Stimulated activated CD4-positive, alpha-beta T cell treated with anti-CD3 and anti-CD28 coated beads, Interleukin-1b, Interleukin-23, amount 100 ng/mL, for 24 hours (primary cell): ENCODE measurements at places on chromosomes 5 and 9.

DNA sequence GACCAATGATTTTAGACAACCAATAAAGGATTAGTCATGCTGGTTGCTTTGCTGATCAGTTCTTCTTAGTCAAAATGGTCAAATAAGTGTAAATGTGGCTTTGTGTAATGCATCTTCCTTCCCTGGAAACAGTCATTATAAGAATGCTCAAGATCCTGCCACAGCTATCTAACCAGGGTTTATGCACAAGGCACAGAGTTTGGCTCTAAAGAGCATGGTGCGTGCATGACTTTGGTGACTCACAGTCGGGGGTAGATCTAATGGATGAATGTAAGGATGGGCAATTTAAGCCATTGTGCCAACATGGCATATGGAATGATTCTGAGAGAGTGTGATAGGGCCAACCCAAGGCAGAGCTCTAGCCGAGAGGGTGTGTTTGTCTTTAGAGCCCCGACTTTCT is 6.5 kb downstream of the LIX1 start:
- no peak for DNase-seq

GRCh38 chr9:131691969-131692611 is 47.8 kb downstream of the RAPGEF1 start:
- no peak for DNase-seq

DNA sequence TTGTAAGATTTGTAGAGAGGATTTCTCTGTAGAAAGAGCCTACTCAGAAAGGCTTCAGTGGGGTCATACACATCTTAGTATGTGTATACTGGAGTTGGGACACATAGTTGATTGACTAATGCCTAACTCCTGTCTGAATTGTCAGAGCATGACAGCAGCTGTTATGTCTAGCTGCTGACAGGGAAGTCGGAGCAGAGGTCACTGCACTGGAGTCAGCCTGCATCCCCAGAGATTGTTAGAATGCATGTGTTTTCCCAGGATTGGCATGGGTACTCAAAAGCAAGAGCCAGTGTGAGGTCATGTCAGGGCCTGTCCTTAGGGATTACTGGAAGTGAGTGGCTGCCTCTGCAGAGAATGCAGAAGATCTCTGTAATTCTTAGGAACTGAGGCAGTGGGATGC is 82.7 kb downstream of the ITGA1 start:
- DNase-seq, result no peak

GRCh38 chr9:26078706-26079105 is 400.5 kb upstream of the TUSC1 start:
- no peak for DNase-seq

DNA sequence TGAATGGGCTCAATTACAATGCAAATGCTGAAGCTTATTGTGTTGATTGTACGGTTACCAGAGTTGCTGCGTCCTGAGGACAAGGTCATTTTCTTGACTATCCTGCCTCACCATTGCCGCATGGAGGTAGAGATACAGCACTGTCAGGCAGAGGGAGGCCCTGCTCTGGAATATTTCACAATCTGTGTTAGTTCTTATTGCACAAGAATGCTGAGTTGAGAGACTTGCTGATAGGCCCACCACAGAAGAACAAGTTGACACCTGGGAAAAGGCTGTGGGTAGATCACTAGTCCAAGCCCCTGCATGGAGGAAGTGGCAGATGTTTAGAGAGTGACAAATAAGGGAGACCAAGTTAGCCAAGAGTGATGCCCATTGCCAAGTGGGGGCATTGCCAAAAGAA is 344.5 kb upstream of the ITGA1 start:
- no peak for DNase-seq

DNA sequence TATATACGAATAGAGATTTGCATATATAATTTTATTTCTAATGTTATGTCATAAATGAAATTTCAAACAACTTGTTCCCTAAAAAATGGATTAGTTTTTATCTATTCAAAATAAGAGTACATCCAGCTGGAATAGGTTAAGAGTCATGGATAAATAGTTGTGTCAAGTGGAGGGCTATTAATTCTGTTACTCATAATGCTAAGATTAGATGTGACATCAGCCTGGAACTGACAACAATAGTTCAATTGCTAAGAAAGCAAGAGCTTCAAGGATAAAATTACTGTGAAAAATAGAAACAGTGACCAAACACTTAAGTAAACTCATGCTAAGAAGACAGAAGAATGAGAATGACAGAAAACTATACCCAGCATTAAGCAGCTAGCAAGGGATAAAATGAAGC is 92.2 kb upstream of the CDH9 start:
- DNase-seq, result no peak

DNA sequence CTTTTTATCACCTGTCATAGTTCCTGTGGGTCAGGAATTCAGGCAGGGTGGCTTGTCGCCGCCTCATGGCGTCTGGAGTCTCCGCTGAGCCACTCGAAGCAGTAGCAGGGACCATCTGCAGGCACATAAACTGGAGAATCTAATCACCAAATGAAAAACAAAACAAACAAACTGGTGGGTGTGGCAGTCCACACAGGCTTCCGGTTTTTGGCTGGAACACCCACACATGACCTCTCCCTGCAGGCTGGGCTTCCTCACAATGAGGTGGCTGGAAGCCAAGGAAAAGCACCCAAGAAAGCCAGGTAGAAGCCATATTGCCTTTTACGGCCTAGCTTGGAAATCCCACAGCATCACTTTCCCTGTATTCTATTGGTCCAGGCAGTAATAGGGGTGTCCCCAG is 197.0 kb downstream of the SYK start:
- DNase-seq, result no peak

DNA sequence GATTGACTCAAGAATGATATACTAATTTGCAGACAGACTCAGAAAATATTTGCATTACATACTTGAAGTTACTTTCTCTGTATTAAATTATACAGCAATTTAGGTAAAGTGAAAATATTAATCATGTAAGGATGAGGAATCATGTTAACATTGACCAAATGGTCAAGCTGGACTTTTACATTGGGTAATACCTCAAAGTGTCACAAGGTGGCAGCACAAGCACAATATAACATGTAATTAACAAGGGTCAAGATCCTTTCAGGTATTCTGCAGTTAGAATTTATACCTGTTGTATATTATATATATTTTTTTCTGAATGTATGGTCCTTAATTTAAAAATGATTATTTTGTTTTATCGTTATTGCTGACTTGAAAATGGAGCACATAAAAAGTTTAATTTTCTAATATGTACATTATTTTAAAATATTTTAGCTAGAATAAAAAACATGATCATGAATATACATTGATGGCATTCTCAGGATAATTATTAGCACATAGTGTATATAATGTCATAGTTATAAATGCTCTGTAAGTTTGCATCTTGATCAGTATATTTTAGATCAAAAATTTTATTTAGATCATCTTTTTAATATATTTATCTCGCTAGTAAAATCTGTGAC is 8.6 kb downstream of the HAPLN1 start:
- no peak for DNase-seq

GRCh38 chr5:123517476-123517875 is 5.5 kb downstream of the CSNK1G3 start:
- DNase-seq, result no peak

DNA sequence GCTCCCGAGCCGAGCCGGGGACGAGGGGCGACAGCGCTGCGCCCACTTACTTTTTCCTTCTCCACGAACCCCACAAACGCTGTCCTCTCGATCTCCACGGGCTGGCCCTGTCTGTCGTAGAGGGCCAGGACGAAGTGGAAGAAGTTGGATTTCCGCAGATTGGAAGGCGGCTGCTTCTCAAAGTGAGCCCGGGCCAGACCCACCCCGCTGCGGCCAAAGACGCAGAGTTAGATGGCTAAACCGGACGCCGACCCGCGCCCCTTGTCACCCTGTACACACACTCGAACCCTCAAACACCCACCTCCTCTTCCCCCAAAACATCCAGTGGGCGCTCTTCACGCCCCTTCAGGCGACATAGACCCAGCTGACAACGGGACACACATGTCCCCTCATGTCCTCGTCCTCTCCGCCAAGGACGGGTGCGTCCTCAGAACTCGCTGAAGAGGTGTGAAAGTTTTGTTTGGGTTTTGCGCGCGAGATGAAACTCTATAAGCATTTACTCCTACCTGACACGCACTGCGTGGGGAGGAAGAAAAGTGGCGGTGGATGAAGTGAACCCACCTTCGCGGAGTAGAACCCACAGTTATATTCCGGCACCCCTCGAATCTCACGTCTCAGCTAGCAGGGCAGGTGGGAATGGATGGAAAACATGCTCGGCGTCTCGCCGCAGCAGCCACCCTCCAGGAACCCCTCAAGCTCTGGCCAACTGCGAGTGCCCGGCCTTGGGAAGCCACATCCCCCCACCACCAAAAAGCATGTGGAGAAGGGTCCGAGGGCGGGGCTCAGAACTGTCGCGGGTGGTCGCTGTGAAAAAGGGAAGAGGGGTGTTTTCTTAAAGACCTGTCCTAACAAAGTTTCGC is 2.6 kb downstream of the EBF1 start:
- DNase-seq, result no peak

GRCh38 chr9:109776391-109776790 is 3.6 kb upstream of the PALM2AKAP2 start:
- DNase-seq, result no peak

DNA sequence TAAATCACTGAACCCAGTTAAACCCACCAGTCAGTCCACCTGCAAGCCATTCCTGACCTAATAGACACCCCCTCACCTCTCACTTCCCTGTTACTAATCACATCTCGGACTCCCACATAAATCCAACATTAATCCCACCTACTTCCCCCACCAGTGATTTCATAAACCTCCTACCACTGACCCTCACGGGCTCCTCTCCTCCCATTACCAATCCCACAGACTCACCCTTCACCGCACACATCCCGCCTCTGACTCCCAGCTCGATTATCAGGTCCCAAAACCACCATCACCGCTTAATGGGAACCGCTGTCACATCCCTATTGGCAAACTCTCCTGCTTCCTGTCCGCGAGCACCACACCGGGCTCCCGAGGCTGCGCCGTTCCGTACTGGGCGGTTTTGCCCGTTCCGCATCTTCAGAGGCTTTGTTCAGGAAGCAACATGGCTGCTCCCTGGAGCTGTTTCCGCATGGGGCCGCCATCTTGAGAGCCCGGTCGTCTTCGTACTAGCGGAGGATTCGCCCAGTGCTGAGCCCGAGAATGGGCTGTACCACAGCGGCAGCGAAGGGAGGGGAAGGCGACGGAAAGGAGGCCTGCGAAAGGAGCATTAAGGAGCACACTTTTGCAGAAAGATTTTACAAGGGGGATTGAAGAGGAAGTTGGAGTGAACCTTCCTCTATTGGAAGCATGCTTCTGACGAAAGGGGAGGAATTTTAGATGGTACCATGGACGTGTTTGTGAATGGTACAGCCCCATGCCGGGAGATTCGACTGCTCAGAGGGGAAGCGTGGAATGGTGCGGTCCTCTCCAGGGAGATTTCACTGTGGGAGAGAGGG is at the start of gene ZNF300:
TSS of gene ZNF300 (minus strand) at position 502 of the 833 bp plus-strand sequence. CDS start 1,825 bp downstream, outside the sequence.
- no peak for DNase-seq

DNA sequence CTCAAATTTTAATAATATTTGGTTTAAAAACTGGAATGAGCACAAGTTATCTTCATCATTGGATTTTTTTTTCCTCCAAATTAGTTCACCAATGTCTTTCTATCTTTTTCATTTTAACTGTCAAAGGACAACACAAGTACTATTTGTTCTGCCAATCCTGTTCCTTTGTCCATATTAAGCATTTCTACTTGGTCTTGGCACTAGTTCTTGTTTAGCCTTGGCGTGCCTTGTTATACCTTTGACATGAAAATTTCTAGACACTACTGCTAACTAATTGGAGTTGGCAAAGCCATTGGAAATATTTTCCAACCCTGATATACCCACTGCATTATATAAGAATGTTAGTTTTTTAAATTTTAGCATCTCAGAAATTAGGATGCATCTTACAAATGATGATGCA is 3.8 kb downstream of the SPINK6 start:
- DNase-seq, result no peak

DNA sequence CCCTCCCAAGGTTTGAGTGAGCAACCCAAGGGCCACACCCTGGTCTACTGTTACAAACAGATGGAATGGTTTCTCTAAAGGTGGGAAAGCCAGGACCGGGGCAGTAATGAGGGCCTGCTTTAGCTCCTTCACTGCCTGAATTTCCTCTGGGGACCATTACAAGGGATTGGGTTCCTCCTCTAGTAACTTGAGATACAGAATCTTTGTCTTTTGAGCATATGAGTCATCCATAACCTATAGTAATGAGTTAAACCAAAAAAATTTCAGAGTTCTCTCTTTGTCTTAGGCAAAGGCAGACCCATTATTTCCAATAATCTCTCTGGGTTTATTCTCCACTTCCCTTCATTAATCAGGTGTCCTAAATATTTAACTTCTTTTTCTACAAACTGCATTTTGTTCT is 618.8 kb downstream of the HINT1 start:
- no peak for DNase-seq

DNA sequence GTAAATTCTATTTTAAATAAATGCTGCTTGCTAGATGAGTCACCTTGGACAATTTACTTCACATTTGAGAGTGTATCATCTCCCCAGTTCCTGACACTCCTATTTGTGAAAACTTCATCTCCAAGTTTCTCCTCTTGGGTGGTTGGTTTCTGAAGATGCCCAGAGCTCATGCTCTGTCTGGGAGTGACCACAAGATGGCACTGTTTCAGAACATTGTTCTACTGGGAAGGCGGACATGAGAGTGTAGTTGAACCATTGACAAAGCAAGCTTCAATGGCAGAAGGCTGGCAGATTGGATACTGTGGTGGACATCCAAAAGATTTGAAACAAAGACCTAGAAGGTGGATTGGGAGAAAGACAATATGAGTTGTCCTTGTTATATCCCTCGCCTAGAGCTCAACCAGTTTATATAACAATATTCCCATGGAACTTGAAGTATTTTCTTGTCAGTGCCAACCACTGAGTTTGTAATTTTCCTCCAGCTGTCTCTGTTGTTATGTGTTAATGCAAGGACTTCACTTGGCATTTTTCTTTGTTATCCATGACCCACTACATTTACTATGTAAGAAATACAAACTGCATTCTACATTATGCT is 234.3 kb upstream of the ANKH start:
- DNase-seq, result no peak

GRCh38 chr9:36006549-36007315 is 30.0 kb upstream of the RECK start:
- no peak for DNase-seq

DNA sequence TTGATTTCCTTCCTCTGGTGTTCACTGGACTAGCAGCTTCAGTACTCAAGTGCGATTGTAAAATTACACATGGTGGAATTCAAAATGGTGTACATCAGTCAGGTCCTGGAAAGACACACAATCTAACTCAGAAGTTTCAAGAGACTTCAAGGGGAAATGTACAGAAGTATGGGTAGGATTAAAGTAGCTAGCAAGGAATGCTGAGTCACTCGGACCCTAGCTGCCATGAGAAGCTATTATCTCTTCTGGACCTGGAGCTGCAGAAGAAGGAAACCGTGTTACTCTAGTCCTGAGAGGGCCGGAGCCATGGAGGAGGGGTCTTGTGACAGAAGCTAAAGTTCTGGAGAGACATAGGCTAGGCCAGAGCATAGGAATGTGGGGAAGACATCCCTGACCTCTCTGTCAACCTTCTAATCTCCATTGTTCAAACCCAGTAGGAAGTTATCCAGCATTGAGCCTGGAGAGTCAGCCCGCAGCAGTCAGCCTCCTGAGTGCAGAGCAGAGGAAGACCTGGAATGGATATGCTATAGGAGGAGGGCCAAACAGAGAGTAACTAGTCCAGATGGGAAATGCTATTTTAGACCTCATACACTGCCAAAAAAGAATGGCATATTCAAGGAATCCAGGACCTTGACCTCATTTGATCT is 84.3 kb downstream of the GHR start:
- no peak for DNase-seq

GRCh38 chr9:115115117-115115880 is 2.7 kb downstream of the TNC start:
- DNase-seq, result no peak

GRCh38 chr5:167351316-167351715 is 940.1 kb upstream of the WWC1 start:
- no peak for DNase-seq

GRCh38 chr5:31048282-31049270 is 144.9 kb upstream of the CDH6 start:
- DNase-seq, result no peak
